Stimulated activated naive CD4-positive, alpha-beta T cell treated with Interleukin-2 at 50 U/mL for 16 hours (primary cell): ENCODE measurements at places on chromosomes 3 and 15.
A peak's percentile ranks its signal among the peaks of the same experiment; 100 is the strongest.

DNA sequence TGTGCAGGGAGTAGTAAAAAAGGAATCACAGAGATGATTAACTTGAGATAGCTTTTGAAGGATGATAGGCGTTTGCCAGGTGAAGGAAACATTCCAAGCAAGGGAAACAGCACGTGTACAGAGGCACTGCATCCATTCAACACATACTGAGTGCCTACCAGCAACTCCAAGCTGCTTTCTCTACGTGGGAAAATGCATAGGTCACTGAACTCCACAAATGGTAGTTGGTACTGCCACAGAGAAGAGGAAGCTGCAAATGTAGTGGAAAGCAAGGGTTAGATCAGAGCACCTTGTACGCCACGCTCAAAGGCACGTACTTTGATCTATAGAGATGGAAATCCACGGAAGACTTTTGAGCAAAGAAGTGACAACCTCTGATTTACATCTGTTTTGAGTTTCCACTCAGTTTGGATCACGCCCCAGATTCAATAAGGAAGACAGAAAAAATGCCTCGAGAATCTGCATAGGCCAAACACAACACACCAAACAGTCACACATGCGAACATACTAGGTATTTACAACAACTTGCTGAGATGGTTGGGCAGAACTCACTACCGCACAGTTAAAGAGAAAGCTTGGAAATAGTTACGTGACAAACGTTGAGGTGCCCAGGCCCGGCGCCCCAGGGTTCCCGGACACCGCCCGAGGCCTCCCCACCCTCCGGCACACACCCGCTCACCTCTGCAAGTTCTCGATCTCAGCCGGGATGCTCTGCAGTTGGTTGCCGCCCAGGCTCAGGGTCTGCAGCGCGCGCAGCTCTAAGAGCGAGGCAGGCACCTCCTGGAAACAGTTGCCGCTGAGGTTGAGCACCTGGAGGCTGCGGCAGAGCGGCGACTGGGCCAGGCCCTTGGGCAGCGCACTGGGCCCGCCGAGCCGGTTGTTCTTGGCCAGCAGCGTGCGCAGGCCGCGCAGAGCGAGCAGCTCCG lies 826 bp downstream of the LRRC58 start:
- peak; percentile 61 for DNase-seq

- DNase-seq: no peak
These were observed 46.3 kb downstream of the DGKG start for GRCh38 chr3:186315581-186316354.

GRCh38 chr3:34229876-34230275 lies 431.4 kb downstream of the PDCD6IP start:
- no peak for DNase-seq

GRCh38 chr3:135084405-135084804 lies 289.3 kb downstream of the EPHB1 start:
- no peak for DNase-seq

DNA sequence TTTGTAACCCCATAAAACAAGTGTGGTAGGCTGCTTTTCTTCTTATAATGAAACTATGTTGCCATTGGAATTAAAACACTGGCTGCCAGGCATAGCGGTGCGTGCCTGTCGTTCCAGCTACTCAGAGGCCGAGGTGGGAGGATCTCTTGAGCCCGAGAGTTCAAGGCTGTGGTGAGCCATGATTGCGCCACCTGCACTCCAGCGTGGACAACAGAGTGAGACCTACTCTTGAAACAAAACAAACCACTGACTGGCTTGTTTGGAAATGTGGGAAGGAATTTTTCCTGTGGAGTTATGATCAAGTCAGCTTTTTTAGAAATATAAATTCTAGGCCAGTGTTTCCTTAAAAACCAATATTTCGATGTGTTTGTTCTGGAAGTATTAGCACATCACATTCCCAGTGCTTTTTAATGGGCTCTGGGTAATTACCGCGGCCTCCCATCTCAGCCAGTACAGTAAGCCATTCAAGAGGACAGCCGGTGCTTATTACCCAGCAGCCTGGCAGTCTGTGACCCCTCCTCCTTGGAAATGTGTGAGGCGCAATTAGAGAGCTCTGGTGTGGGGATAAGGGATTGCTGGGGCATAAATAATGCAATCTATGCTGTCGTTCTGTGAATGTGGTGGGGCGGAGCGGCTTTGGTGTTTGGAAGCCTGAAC lies 58.3 kb upstream of the TRAK1 start:
- DNase-seq: no peak

GRCh38 chr3:115204475-115204874 lies 57.4 kb upstream of the ZBTB20 start:
- DNase-seq: no peak

GRCh38 chr3:130748467-130748861 lies 1.8 kb upstream of the PIK3R4 start:
- no peak for DNase-seq

DNA sequence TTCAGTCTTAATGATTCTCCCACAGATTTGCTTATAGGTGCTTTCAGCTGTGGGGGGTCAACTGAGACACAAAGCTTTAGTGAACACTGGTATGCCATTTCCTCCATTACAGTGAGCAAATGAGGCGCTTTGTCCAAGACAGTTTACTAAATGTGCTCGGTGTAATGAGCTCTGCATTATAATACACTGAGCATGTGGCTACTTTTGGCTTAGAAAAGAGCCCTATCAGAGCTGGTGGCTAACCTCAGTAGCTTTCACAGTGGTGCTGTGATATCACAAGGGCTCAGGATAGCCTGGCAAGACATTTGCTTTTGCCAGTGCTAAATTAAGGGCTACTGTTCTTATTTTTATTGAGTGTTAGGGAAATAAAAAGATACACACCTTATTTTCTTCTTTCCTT lies 749.7 kb upstream of the ARPP21 start:
- no peak for DNase-seq

DNA sequence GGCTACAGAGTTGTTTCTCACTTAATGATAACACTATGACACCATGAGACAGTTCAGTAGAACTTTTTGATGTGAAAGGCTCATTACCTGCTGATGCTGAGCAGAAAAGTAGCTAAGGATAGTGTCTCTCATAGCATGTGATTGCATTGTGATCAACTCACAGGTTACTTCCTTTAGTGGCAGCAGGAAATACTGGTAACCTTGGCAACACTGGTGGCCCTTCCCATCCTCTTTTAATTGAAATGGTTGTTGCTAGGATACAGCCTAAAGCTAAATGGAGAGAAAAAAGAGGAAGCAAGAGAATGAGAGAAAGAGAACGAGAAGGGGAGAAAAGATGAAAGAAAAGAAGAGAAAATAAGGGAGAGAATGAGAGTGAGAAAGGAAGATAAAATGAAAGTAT lies 204.7 kb upstream of the GAP43 start:
- DNase-seq: no peak

GRCh38 chr3:17089314-17089700 lies 204.6 kb downstream of the PLCL2 start:
- DNase-seq: no peak

DNA sequence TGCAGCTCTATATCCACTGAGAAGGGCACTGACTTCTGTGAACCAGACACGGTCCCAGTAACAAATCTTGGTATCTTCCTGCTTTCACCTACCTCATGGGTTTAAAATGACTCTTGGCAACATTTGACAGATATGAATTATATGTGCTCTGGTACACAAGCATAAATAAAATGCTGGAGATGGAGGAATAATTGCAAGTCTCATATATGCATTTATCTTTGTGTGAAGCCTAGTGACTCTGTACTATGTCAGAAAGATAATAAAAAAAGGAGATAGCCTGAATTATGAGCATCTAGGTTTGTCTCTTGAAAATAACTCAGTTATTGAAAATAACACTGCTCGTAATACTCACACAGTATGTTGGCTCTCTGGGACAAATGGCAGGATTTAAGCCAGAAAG lies 167.1 kb upstream of the CRBN start:
- DNase-seq: no peak

DNA sequence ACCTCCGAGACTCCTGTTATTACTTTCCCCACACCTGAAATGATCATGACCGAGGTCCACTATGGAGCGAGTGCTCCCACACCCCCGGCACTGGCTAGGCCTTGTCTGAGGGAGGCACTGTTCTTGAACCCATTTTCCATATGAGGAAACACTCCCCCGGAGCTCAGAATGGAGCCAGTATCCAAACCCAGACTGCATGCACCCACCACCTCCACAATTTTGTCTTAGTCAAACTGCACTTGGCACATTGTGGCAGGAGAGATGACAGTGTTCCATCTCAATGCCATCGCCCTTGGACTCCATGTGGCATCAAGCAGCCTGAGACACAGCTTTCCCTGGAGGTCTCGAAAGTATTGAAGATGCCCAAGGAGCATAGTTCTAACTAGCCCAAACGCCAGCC lies 154.1 kb downstream of the NUP210 start:
- no peak for DNase-seq

DNA sequence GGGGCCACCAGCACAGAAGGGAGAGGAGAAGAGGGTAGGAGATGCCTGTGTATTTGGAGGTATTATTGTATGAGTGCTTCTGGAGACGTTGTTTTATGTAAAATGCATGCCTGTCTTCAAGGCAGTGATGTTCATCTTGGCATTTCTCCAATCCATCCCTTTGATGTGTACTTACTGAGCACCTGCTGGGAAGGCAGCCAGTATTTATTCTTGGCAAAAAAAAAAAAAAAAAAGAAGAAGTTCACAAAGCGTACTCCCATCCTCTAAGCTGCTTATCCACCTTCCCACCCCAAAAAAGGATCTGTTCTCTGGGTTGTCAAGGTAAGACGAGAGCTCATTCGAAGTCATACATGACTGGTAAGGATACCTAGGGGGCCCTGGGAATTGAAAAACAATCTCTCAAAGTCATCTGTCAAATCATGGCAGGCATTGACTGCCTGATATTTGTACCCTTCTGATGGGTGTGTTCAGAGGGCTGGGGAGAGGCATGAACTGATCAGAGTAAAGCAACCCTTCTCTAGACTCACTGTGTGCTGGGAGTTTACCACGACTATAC lies 30.0 kb upstream of the SLC6A1 start:
- DNase-seq: no peak

DNA sequence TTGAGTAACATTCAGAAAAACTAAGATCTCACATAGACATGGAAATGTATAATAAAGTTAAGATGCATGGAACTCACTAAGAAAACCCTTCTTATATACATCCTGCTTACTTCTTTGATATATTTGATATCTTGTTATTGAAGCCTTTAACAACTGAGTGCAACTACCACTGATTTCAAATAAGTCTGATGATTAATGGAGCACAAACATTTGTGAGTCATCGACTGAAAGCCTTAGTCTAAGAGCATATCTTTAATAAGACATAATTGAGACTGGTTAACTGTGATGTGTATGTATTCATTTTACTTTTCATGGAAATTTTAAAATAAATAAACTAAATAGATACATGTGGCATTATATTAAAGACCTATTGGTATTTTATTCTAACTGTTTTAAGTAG lies 740.5 kb downstream of the EPHA3 start:
- DNase-seq: no peak

DNA sequence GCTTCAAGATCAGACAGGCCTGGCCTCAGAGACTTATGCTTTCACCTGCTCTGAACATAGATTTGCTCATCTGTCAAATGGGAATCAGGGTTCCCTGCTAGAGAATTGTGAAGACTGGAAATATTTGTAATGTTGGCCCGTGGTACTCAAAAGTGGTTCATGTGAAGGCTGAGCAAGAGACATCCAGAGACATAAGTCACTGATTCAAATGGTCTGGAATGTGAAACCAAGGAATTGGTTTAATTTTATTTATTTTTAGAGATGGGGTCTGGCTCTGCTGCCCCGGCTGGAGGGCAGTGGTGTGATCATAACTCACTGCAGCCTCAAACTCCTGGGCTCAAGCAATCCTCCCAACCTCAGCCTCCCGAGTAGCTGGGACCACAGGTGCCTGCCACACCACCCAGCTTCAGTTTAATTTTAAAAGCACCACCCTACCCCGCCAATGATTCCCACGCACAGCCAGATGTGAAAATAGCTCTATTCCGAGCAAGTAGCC lies 60.1 kb downstream of the DAPK2 start:
- DNase-seq: no peak

DNA sequence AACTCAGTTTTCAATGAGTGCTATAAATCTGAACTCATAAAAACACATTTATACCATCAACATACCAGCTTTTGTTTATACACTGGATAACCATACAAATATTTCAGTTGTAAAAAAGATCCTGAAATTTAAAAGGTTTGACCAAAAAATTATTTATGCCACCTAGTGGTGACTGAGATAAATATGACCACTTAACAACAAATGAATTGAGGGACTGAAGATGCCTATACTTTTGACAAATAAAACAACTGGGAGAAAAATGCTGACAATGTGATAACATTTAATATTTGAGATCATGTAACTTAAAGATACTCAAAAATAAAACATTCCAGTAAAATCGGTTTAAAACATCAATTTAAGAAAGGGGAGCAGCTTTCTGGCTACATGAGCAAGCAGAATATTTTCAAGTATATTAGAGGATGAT lies 30.4 kb downstream of the ATG3 start:
- no peak for DNase-seq

DNA sequence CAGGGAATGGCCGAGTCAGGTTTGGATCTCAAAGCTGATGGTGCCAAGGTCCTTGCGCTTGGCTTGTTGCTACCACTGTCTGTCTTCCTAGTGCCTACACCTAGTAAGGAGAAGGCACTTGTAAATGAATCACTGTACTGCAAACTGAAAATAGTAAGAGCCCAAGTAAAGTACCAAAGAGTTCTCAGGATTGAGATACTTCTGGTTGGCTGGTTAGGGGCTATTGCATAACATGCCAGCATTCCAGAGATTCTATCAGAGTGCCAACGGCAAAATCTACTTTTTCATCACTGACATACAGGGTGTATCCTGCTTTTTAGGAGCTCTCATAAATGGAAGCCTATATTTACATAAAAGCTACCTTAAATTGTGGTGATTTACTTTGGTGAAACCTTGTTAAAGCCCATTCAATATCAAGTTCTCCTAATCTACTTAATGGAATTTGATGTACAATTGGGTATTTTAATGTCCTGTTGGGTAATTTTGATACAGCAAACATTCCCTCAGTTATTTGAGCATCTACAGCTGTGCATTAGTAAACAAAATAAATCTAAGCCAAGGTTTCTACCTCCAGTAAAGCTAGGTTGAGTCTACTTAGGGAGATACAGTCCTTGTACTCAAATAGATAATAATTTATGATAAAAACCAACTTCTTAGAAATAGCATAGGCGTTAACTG lies 30.7 kb upstream of the CHD2 start:
- DNase-seq: no peak

DNA sequence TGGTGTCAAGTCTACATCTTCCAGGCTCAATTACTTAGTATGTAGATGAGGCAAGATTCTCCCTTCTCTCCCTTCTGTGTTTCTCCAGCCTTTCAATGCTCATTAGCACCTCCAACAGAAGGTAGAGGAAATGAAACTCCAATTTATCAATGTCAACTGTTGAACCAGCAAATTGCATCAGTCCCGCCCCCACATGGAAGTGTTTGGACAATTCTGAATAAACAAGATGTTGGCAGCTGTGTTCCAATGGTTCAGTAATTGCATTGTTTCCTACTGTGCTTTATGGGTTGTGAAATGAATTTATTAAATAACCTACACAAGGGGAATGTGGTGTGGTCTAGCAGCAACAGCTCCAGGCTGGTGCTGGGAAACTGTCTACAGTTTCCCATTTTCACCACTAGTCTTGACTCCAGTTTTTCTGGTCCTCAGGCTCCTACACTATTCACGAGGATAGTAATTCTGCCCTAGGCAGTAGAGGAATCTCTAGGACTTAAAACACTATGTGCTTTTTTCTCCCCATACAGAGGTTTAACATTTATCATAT lies 91.9 kb downstream of the MB21D2 start:
- DNase-seq: no peak

GRCh38 chr3:67854663-67855062 lies 200.3 kb upstream of the SUCLG2 start:
- no peak for DNase-seq
